CMK (cell line): ENCODE measurements at places on chromosomes 7 and 10.

- no peak for DNase-seq
These were observed 170.1 kb downstream of the FANK1 start for GRCh38 chr10:126066456-126066855.

DNA sequence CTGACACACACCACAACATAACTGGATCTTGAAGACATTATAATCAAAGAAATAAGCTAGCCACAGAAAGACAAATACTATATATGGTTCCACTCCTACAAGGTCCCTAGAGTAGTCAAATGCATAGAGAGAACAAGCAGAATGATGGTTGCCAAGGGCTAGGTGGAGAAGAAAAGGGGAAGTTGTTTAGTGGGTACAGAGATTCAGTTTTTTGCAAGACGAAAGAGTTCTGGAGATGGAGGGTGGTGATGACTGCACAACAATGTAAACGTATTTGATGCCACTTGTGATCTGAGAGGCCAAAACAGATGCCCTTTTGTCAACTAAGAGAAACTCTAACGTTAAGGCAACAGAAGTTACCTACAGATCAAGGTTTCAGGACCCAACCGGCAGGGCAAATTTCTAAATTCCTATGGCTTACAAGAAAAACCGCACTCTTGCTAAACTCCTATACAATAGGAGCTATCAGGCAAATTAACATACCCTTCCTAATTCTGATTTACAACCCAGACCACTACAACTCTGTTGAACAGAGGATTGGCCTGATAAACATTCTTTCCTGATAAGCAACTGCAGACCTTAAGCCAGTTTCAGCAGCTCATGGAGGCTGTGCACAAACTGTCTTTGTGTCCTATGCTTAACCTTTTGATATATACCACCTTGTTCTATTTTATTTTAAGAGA, 69.0 kb downstream of the FAM107B start:
- DNase-seq: no peak

GRCh38 chr10:87589645-87590051, 70.0 kb upstream of the PAPSS2 start:
- DNase-seq: no peak

DNA sequence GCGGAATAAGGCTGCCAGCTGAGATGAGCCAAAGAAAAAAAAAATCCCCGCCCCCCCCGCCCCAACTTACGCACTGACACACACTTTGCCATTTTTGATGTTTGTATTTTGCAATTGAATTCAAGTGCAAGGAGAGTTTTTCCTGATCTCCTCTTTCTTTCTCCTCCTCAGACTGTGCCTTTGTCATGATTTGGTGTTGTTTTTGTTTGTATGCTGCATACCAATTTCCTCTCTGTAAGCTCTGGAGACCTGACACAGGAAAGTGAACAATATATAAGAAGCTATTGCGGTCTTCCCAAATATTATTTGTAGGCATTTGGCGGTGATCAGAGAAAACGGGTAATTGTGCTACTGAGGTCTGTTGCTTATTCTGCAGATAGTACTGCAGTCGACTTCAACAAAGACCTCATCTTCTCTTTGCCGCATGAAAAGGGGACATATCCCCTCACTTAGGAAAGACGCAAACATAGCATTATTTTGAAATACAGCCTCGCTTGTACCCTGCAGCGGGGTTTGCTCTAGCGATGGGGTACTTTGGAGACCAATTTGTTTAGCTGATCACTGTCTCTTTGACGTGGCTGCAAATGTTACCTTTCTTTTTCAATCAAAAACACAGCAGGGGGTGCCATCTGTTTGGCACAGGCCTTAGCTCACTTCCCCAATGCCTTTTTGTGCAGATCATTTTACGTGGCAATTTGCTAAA, 206.6 kb downstream of the SKAP2 start:
- no peak for DNase-seq

DNA sequence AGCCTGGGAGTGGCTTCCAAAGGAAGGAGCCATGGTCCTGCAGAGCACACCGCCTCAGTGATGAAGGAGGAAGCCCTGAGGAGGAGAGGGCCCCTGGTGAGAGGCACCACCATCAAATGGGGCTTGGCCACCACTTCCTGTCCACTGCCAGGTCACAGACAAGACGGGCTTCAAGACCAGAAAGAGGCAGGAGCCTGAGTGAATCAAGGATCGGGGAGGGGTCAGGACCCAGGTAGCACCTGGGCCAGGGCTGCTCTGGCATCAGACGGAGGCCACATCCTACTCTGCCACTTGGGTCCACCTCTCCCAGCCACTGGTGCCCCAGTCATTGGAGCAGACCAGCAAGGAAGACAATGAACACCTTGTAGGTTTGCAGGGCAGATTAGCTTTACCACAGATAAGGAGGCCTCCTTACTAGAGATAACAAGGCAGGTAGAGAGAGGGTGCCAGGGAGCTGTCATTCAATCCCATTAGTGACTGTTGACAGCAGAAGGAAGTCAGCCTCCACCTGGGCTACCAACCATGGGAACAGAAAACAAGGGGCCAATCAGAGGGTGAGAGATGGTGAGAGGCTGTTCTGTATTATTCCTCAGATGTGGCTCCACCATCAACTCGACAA, 143.4 kb downstream of the TNS3 start:
- DNase-seq: no peak

DNA sequence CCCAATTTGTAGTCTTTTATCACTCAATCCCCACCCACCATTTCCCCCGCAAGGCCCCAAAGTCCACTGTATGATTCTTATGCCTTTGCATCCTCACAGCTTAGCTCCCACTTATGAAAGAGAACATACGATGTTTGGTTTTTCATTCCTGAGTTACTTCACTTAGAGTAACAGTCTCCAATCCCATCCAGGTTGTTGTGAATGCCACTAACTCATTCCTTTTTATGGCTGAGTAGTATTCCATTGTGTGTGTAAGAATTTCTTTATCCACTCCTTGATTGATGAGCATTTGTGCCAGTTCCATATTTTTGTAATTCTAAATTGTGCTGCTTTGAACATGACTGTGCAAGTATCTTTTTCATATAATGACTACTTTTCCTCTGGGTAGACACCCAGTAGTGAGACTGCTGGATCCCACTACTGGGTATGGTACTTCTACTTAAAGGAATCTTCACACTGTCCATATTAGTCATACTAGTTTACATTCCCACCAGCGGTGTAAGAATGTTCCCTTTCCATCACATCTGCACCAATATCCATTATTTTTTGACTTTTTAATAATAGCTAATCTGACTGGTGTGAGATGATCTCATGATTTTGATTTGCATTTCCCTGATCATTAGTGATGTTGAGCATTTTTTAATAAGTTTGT, 152.6 kb downstream of the JMJD1C start:
- no peak for DNase-seq

DNA sequence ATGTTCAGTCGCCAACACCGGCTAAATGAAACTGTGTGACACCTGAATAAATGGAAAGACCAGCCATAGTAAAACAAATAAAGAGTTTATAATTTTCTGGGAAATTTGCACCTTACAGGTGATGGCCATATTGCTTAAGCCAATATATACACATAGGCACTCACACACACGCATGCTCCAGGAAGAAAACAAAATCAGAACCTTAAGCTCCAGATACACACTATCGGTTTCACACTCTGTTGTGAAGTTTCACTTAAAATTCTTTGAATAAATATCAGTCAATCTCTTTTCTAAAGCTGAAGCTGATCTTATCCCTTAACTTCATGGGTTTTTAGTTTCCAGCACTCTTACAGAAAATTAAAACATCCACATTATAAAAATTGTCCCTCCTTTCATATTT, 226.7 kb upstream of the MDFIC start:
- DNase-seq: no peak

GRCh38 chr10:78458983-78459638, 425.4 kb downstream of the RPS24 start:
- no peak for DNase-seq

- DNase-seq: no peak
These were observed at the start of gene STK31 for GRCh38 chr7:23710000-23710399. TSS of gene STK31 (plus strand) at chr7:23710219. CDS start at chr7:23710286, 67 bp downstream.

GRCh38 chr10:43264344-43264964, 2.4 kb downstream of the RASGEF1A start:
- DNase-seq: no peak

- no peak for DNase-seq
These were observed 19.6 kb downstream of the PTPRE start for GRCh38 chr10:127926455-127926854.

DNA sequence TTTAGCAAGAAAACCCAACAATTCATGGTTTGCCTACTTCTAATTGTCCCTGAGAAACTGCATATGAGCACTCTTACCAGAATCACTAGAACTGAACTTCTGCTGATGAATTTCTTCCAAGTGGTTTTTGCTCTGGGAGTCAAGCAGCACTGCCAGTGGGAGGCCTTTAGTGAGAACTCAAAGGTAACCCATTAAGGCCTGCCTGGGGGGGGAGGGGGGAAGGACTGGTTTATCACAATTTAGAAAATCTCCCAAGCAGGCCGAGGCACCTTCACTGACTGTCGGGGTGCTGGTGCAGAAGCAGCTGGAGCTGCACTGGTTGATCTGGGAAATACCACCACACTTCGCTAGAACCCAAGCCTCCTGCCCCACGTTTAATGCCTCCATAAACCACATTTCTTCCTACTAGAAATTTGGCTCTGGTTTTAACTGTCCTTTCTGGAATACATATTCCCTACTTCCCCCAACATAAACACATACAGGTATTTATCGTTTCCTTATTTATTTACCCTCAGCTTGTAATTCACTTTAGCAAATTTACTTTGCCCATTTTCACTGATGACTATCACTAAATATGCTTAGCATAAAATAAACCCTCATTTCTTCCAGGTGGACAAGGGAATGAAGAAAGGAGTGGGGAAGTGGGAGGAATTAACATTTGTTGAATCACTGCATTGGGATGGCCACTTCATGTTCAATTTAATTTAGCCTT, 14.2 kb downstream of the ANK3 start:
- no peak for DNase-seq

- no peak for DNase-seq
These were observed 186.7 kb upstream of the HGF start for GRCh38 chr7:81956520-81956919.

DNA sequence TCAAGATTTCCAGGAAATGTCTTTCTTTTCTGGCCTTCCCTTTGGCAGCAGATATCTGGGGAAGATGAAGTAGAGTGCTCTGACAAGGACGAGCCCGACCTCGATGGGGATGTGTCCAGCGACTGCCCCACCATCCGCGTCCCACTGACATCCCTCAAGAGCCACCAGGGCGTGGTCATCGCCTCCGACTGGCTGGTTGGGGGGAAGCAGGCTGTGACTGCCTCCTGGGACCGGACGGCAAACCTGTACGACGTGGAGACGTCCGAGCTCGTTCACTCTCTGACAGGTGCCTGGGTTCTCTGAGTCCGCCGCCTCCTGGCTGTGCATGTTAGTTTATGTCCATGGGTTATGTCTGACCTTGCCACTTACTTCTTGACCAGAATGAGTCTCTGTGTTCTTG, 47.4 kb downstream of the WDR37 start:
- no peak for DNase-seq

DNA sequence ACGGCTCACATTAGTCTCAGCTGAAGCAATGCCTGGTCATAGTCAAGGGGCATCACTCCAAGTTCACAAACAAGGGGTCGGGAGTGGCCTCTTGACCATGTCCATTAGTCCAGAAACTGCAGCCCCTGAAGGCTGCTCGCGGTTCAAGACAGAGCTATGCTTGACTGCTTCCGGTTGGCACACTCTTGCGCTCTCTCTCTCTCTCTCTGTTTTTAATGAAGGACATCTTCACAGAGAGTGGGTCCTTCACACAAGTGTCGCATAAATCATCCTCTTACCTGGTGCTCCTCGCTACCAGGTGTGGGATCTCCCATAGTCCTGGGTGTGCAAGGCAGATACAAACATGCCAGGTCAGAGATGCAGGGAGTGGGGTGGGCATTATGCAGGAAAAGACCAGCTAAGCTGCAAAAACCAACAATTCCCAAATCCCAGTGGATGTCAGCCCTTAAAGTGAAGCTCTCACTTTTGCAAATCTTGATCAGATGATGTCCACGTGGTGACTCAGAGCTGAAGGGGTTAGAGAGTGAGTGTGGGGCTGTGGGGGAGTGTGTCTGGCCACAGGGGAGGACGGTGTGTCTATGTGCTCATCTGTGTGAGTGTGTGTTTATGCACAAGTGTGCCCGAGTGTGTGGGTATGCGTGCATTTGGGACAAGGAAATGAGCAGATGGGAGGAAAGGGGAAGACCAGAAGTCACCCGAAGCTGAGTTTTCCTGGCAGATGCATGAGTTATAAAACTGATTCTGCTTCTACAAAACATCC, 83.7 kb upstream of the PPP2R2D start:
- no peak for DNase-seq

DNA sequence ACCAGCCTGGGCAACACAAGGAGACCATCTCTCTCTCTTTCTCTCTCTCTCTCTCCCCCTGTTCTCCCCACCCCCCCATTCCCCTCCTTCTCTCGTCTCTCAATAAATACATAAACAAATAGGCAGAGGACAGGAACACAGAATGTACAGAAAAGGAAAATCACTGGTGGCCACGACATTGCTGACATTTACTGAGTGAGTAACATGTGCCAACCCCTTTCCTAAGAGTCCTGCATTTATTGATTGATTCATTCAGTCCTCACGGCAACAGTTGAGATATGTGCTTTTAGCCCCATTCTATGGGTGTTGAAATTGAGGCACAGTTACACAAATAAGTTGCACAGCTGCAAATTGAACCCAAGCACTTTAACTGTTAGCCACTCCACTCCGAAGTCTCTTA, 114.3 kb upstream of the SAMD8 start:
- no peak for DNase-seq

GRCh38 chr10:4331150-4331549, 494.9 kb upstream of the AKR1E2 start:
- DNase-seq: no peak

DNA sequence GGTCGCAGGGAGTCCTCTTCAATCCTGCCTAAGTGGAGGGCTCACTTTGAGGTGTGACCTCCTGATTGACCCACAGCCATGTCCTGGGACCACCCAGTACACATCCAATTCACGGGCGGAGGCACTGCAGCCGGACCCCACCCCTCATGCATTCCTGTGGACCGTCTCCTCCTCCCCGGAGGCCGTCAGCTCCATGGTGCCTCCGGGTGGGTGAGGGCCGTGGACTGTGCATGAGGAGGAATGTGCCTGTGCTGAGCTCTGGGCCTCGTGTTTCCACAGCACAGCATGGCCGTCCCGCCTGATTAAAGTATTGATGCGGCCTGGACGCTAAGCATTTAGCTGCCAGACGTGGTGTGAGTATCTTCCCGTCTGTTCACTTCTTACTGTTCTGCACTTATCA, 52.8 kb downstream of the CFAP46 start:
- no peak for DNase-seq

DNA sequence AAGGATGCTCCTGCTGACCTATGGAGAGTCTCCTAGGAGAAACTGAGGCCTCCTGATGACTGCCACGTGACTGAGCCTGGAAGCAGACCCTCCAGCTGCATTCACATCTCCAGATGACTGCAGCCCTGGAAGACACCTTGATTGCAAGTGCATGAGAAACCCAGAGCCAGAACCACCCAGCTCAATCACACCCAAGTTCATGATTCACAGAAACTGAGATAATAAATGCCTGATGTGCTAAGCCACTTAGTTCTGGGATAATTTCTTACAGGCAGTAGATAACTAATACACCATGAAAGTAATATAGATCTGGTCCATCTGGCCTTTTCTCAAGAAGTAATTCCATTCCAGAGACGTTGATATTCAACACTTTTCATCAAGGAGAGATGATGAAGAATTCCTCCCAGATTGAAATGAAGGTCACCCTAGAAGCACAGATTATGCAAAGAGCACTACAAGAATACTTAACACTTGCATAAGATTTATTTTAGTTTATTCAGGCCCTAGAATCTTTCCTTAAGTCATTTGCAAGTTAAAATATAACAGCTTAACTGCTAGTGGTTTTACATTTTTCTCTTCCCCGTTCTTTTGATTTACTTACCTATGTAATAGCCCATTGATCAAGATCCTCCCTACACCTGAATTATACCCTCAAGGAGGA, 208.2 kb upstream of the INHBA start:
- DNase-seq: no peak
